ENCODE measurements at places on chromosomes 2 and 18.
A peak's percentile ranks its signal among the peaks of the same experiment; 100 is the strongest.

DNA sequence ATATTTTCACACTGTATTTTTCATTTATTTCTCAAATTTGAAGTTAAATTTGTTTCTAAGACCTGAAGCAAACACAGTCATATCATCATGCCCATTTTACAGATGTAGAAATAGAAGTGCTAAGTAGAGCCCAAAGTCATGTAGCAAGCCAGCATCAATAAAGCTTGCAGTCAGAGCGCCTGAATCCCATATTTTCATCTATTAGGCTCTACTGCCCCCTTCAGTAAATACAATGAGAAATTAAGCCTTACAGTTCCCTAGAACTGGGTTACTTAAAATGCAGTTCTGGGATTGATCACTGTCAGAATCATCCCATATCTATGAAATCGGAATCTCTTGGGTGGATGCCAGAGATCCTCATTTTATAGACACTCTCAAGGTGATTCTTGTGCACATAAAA, 419.9 kb downstream of the TGIF1 start:
- DNase-seq = peak; percentile 79

GRCh38 chr2:165002638-165003037, 47.3 kb upstream of the SLC38A11 start:
- DNase-seq = no peak

- peak; percentile 83 for DNase-seq
These were observed 65.8 kb downstream of the SUMO1 start for GRCh38 chr2:202172439-202173211.

GRCh38 chr2:227939271-227940027, 68.0 kb downstream of the DAW1 start:
- DNase-seq = peak; percentile 16

DNA sequence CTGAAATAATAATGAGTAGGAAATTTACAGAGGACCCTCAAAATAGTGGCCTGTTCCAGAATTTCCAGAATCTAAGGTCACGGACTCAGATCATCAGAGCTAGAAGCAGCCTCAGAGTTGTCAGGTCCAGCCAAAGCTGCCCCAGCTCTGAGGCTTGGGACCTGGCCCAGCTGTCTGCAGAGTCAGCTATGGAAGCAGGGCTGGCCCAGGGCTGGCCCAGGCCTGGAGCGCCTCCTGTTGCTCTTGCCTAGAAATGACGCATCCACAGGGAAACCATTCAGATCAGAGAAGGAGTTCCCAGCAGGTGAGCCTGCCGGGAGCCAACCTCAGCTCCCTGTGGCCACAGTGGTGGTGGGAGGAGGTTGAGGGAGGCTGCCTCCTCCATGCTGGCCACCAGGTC, 106.7 kb upstream of the ARL4C start:
- DNase-seq = no peak

DNA sequence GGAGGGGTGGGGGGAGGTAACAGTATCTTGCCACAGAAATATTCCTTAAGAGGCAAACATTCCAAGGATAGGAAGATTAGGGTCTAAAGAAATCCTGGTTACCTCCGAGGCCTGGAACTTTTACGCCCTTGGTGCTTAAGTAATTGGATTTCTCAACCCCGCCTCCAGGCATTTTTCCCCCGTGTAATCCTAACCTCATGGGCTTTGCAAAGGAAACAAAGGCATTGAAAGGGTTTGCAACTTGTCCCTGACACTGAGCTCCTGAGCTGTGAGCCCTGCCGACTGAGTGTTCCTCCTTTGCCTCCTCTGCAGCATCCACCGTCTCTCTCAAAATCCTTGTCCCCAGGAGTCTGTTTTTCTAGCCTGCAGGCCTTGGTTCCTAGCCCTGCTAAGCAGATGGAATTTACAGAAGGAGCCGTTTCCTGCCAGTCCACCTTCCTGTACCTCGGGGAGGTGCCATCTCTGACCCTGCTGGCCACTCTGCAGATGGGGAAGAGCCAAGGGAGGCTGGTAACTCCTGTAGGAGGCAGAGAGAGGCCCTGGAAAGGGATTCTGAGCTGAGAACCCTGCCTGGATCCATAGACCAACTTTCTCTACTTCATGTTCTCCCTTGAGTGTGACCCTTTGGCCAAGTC, 24.2 kb downstream of the TET3 start:
- no peak for DNase-seq

DNA sequence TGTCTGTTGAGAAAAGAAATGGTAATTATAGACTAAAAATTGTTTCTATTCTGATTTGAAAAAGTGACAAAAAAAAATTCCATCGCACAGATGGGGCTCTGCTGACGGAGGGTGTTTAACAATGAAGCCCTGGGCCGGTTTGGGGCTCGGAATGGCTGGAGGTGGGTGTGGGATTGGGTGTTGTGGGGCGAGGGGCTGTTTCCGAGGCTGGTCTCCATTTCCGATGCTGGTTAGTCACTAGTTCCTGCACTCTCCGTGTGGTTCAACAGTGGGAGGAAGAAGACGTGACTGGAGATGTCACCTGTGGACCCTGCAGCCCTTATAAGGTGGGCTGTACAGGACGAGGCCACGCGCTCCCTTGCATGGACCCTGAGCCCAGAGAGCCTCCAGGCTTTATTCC, 143.2 kb downstream of the KLHL29 start:
- DNase-seq = no peak

- peak; percentile 75 for DNase-seq
These were observed 27.1 kb downstream of the RALB start for GRCh38 chr2:120279708-120280107.

GRCh38 chr2:39663187-39663930, 2.4 kb upstream of the TMEM178A start:
- DNase-seq = no peak

DNA sequence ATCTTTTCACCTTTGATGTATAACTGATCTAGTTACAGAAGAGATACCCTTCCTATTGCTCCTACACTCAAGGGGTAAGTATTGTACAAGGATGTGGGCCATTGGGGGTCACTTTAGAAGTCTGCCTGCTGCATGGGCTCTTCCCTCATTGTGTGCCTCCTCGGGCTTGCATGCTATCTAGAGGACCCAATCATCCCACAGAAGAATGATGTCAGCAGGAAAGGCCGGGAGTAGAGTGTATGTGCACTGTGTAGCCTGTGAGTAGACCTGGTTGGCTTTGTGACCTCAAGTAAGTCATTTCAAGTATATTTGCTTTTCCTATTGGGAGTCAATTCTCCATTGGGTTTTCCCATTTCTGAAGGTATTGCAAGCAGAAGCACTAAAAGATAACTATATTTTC, 129.5 kb upstream of the TRIB2 start:
- peak; percentile 22 for DNase-seq

Measured in inflammatory macrophage treated with lipopolysaccharide for 1 hour (primary cell).